ENCODE measurements at places on chromosomes 16 and 17.
A peak's percentile ranks its signal among the peaks of the same experiment; 100 is the strongest.

- DNase-seq, result no peak
Measured at GRCh38 chr17:33091271-33091670, 99.6 kb downstream of the SPACA3 start.

DNA sequence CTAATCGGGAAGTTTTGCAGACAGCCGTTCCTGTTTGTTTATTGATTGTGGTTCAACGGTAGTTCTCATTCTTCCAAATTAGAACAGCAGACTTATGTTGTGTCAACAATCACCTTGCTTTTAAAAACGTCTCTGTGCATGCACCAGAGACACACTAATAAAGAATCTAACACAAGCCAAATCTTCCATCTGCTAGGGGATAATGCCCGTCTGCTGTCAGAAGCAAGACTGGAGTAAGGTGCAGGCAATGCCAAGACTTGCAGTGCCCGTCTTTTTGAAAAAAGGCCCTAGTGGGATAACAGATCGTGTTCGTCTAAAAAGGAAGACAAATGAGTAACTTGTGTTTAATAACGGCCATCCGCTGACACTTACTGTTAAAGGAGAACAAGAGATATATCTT, 158.4 kb downstream of the KCNJ2 start:
- DNase-seq, result no peak

DNA sequence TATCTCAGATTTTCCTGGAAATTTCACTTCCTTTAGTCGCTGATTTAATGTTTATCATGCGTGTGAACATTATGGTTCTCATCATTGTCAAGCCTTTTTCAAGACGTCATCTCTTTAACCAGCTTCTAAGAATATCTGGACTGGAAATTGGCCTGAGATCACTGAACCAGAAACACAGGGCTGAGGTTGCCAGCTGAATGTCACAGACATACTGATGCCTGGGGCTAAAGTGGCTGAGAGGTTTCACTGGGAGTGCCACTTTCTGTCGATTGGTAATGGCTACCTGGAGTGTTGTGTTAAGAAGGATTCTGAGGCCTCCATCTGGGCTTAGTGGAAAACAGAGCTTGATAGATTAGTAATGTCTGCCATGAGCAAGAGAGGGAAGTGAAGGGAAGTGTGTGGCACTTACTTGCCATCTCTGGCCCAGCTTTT, 54.2 kb downstream of the CRISPLD2 start:
- no peak for DNase-seq

DNA sequence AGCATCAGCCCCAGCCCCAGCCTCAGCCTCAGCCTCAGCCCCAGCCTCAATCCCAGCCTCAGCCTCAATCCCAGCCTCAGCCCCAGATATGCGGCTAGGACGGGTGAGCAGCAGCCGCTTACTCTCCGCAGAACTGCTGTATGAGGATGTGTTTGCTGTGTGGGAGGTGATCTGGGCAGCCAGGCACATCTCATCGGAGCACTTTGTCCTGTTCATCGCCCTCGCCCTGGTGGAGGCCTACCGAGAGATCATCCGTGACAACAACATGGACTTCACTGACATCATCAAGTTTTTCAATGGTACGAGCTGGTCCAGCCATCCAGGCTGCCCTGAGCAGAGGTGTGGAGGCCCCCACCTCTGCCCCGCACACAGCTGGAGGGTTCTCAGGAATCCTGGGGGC, 22.0 kb downstream of the MNT start:
- DNase-seq, result no peak

DNA sequence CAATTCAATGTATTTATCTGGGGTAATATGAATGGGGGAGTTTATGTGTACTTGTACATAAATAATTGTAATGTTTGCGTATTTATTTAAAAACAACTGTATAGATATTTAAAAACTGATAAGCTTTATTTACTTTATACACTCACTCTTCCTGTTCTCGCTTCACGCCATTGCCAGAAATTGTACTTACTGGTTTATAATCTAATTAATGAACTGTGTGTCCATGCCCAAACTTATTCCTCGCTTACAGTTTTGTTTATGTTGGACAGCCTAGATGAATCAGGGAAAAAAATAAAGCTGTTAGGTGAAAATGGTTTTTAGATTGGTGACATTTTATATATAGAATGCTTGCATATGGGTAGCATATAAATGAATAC, 30.8 kb downstream of the AATF start:
- DNase-seq, result no peak

DNA sequence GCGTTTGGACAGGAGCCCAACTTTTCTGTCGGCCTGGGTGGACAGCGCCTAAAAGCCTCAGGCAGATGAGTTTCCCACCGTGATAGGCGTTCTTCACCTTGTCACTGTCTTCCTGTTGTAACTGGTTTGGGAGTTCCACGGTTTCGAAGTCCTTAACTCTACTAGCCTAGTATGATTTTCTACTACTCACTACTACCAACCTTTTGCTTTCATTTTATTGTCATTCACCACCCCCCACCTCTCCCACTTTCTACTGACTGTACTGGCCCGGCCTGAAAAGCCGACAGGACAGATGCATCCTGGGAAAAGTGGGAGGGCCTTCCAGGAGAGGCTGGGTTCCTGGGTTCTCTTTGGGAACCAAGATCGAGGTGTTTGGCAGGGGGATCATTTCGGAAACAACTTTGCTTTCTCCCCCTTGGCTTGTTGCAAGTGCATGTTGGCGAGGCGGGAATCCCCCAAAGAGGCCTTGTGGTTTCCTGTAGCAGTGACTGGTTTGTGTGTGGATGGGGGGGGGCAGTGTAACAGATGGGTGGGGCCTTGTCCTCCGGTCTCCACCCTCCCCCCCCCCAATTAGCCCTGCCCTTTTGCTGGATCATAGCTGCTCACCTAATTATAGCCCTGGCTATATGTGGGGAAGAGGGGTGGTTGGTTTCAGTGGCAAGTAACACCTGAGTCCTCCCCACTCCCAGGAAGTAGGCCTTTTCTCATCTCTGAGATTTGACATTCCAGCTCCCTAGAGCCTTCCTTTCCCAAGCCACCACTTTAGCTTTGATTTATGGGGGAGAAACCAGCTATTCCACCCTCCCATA, 1.4 kb downstream of the EIF5A start:
- no peak for DNase-seq

- DNase-seq, result no peak
Measured at GRCh38 chr16:88869673-88869980, 3.2 kb upstream of the PABPN1L start.

- no peak for DNase-seq
Measured at GRCh38 chr17:7840441-7840840, 6.4 kb downstream of the KDM6B start.

DNA sequence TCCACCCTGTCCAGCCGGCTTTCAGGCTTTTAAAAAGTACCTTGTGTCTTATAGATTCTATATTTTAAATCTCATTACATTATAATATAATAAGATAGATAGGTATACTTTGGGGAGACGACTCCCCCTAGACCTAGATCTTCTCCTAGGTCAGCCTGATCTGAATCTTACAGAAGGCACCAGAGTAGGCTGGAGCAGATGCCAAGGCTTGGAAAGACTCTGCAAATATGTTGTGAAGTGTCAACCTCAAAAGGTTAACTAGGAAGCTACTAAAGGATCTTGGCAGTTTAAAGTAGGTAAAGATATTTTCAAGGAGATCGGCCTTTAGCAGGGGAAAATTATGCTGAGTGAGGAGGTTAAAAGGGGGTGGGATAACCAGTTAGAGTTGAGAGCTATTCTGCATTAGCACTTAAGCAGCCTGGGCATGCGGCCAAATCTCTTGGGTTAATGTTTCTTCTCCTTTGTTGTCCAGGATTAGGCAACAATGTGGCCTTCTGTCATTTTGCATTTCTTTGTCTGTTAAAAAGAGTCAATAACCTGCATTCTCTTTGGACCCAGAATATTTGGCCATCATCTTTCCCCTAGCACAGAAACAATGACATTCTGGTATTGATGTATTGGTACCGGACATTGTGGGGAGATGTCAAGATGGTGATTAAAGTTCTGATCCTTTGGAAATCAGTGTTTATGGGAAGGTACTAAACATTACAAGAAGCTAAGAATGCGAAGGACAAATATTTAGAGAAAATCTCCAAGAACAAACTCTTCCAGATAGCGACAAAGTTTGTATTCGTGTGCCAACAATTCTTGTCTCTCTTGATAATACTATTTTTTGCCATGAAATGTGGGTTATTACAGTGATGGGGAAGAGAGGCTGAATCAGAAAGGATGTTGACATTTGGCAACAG, 51.2 kb upstream of the DHX40 start:
- DNase-seq, result peak; percentile 81

GRCh38 chr17:39643271-39643670, 6.3 kb downstream of the STARD3 start:
- DNase-seq, result no peak

DNA sequence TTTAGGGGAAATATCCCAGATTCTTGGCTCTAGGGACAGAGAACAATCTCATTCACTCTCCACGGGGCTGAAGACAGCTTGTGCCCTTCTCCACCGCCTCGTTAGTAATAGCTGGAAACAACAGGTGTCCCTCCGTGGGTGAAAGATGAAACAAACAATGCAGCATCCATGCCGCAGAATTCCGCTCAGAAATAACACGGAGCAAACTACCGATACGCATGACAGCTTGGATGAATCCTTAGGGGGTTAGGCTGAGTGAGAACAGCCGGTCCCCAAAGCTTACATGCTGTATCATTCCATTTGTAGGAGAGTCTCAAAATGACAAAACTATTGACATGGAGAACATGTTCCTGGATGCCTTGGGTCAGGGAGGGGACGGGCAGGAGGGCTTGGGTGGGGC, 29.4 kb upstream of the CACNG1 start:
- no peak for DNase-seq

- no peak for DNase-seq
Measured at GRCh38 chr16:48109475-48109874, 46.3 kb downstream of the ABCC12 start.

DNA sequence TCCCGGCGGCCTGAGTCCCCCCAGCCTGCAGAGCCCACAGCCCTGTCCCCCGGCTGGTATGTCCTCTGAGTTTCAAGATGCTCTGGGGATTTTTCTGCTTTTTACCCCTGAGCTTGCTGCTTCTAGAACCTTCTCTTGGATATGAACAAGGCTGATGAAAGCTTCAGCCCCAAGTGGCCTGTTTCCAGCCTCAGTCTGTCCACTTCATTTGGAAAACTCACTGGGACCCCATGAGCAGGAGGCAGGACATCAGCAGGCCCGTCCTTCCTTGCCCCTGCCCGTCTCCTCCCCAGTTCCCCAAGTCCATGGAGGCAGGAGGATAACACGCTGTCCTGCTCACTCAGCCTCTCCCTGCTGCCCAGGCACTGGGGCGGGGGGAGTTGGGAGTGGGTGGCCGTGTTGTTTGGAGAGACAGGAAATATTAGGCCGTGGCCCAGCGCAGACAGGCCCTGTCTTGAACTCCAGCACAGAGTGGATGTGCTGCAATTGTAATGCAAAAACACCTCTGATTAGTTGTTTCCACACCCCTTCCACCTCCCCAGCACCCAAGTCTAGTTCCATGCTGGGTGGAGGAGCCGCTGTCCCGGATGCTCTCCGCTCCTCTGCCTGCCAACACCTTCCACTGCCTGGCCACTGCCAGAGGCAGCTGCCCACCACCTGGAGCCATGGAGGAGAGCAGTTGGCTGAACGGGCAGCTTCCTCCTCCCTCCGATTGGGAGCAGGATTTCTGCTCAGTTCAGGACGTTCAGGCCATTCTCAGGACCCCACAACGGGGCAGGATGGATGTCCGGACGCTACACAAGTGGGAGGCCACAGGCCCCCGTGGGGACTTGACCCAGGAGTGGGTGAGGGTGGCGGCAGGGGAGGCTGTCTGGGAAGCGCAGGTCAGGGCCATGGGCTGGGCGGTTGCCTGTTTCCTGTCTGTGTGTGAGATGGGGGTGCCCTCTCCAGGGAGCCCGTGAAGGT, 216.9 kb upstream of the GSE1 start:
- no peak for DNase-seq

DNA sequence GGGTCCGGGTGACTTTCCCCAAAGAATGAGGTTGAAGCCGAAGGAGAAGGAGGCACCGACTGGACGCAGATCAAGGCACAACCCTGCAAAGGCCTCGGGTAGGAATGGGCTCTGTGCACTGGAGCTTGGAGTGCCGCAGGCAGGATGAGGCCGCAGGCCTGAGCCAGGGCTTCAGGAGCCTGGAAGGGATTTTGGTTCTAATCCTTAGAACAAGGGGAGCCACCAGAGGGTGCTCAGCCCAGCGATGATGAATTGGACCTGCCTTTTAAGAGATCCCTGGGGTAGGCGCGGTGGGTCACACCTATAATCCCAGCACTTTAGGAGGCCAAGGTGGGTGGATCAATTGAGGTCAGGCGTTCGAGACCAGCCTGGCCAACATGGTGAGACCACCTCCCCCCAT, 8.1 kb downstream of the CIBAR2 start:
- no peak for DNase-seq

DNA sequence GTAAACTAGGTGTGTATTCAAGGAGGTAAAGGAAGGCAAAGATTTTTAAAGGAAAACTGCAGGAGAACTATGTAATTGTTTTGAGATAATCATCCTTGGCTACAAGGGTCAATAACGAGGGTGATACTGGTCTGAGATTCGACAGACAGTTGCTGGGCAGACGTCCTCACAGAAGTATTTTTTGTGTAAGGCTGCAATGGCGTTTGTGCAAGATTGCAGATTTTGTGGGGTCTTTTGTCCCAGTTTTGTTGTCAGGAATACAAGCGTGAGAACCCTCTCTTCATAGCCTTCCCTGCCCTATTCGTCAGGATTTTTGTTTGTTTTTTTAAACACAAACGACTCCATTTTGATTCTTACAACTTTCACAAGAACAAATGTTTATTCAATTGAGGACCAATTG, 57.5 kb downstream of the GPR139 start:
- DNase-seq, result no peak

DNA sequence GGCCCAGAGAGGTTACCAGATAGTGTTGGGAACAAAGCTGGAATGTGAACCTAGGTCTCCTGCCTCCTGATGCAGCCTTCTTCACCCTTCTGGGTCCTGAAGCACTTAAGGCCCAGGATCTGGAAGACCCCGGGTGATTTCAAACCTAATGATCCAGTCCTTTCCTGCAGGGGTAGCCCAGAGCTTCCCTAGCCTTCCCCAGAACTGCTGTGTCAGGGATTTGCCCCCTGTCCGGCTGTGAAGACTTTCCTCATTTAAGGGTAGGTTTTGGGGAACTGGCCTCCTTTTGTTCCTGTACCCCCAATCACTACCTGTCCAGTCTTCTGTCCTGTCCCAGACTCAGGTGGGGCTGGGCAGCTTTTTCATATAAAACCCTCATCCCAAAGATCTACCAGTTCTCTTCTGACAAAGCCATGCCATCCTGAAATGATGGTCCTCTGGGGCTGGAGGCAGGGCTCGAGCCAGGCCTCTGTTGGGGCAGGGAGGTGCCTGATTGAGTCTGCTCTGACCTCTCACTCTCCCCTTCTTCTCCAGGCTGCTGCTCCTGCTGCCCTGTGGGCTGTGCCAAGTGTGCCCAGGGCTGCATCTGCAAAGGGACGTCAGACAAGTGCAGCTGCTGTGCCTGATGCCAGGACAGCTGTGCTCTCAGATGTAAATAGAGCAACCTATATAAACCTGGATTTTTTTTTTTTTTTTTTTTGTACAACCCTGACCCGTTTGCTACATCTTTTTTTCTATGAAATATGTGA, 1.3 kb downstream of the MT1X start:
- DNase-seq, result no peak

All from SK-N-MC (cell line).